ENCODE measurements at places on chromosomes 6 and 20.

DNA sequence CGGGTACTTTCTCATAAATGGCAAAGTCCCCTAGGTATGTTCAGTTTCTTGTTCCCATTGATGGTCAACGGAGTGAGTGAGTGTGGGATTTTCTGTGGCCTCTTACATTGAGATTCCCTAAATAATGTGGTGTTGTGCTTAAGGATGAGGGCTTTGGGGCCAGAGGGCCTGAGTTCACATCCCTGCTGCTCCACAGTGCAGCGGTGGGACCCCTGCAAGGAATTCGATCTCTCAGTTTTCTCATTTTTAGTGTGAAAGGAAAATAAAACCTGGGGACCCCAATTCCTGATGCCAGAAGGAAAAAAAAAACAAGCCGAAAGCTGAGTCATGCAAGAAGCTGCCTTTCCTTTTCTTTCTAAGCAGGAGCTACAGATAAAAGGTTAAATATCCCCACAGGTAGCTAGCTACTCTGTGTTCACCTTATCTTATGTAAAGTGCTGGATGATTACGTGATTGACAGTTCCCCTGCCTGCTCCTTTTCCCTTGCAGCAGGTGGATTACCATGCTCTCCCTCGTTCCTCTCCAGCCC lies 120.2 kb upstream of the CLDN20 start:
- DNase-seq, result no peak

DNA sequence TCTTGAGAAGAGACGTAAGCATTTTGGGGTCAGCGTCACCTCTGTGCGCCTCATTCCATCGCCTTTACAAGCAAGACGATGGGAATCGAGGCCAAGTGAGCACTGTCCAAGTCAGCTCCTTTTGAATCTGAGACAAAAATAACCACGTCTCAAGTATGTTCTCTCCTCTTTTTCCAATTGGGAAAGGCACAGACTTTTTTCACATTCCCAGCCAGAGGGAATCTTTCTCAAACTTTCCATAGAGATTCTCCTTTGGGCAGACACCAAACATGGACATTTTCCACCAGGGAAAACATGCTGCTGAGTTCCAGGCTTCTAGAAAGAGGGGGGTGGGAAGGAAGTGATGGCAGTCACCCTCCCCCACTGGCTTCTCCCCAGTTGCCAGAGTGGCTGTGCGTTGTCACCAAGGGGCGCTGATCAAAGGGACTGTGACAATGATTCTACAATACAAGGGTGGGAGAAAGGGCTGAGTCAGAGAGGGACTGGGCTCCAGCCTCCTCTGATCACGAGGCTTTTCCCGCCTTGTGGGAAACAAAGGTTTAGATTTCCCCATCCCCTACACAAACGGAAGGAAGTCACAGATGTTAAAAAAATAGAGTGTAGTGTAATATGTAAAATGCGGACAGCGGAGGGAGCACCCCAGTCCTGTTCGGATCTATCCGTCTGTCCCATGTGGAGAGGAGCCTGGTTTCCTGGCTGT lies 281.9 kb upstream of the RNF24 start:
- peak; percentile 10 for DNase-seq

DNA sequence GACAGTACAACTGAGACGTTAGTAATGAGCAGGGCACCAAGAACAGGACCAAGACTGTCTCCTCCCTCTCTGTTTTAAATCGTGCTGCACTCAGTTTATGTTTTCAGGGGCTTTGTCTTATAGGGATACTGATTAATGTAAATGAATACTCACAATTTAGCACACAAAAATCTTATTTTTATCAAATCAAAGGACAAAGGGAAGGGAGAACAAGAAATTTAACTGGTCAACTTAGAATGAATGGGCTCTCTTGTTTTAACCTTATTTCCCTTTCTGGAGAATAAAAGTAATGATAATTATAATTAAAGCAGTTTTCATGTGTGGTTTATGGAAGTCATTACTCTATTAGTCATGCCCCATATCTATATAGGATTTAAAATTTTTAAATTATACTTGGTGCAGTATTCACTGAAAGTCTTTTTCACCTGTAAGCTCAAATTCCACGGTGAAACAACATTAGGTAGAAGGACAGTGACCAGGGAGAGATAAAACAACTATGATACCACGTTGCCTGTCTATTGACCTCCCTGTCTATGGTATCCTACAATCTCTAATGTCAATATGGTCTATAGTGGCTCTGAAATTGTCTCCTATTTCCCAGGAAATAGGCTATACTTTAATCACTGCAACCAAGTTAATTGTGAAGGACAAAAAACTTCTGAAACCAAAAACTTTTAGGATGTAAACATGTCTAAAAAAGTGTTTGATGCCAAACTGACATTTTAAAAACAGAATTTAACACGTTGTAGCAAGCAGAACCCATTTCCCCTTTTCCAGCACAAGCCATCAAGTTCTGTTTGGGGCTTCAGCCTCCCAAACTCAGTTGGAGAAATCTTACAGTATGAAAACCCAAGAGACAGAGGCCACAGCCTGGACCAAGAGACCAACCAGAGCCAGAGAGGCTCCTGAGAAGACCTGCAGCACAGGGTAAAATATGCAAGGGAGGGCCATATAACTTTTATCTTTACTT lies 15.0 kb downstream of the ELOVL5 start:
- no peak for DNase-seq

DNA sequence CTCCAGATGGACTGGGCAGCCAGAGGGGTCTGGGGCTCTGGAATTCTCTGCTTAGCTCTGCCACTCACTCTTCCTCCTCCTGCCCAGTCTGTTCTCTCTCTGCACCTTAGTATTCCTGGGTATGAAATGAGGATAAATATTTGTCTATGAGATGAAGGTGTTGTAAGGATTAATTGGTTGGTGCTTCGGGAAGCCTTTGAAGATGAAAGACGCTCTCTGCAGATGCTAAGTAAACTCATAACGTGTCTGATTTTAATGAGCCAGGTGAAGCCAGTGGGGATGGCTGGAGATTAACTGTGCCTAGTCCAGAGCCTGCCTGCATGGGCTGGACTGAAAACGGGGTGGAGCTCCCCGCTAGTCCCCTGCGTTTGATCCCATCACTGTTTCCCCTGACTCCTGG lies 23.1 kb upstream of the TCP11 start:
- DNase-seq, result no peak

GRCh38 chr6:74891349-74891831 lies 314.5 kb downstream of the COL12A1 start:
- no peak for DNase-seq

- no peak for DNase-seq
Measured at GRCh38 chr6:104633125-104633524, 226.6 kb downstream of the HACE1 start.

DNA sequence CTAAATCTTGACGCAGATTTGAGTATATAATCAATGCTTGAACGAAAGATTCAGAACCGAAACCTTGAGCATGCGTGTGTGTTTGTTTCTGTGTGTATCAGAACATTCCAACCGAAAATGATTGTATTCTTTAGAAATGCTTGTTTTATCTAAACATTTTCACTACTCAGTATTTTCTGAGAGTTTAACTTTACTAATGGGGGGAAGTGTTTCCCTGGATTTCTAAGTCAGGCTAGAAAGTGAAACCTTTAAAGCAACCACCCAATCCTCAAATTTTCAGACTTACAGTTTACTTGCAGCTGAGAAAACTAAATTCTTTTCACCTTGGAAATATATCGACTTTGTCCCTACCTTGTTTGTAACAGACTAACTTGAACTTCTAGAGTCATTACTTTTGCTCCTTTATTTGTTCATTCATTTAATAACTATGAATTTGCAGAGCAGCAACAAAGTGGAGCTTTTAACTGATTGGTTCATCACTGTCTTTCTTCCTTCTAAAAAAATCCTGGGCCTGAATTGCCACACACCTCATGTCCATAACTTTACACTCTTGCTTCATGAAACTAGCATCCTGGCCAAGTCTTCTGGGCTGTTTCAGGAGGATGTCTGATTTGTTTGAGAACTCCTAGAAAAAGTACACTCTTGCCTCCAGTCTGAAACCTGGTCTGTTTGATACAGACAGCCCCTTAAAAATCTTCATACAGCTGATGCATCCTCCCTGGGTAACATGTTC lies 77.8 kb upstream of the XRN2 start:
- DNase-seq, result no peak

GRCh38 chr20:34720266-34720665 lies 16.1 kb downstream of the TP53INP2 start:
- DNase-seq, result no peak

GRCh38 chr20:7496394-7496991 lies 443.8 kb downstream of the HAO1 start:
- no peak for DNase-seq

- no peak for DNase-seq
Measured at GRCh38 chr6:95543798-95544197, 33.5 kb upstream of the MANEA start.

DNA sequence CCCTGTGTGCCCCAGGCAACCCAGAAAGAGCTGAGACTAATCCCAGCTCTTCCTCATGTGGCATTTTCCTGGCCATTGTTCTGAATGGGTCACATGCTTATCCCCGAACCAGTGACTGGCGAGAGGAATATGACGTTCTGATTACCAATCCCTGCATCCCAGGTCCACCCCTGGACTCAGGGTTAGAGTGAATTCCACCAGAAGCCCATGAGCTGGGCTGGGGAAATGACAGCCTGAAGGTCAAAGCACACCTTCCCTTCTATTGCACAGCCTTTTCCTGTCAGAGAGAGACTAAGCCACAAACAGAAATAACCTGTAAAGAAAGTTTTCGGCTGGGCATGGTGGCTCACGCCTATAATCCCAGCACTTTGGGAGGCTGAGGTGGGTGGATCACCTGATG lies 70.9 kb downstream of the ZNF217 start:
- DNase-seq, result no peak

DNA sequence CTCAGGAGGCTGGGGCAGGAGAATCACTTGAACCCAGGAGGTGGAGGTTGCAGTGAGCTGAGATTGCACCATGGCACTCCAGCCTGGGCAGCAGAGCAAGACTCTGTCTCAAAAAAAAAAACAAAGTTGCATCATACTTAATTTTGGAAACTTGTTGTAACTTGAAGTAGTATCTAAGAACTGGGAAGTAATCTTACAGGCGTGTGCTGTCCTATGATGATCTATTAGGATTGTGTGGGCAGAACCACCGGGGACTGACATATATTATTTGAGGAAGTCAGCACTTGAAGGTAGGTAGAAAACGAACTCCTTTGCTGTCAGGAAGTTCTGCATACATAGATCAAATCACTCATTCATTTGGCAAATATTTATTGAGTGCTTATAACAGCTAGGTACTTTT lies 188.5 kb downstream of the ZNF217 start:
- DNase-seq, result no peak

DNA sequence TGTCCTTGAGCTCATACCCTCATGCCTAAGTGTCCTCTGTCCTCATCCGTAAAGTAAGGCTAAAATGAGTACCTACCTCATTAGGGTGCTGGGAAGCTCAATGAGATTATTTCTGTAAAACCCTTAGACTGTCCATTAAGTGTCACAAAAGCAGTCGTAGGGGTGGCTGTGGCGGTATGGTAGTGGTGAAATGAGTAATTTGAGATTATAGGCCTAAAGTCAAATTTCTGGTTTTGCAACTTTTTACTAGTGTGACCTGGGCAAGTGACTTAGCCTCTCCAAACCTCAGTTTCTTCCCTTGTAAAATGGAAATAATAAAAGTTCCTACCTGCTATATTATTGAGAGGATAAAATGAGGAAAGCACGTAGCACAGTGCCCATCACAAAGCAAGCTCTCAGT lies 148.2 kb upstream of the AKAP12 start:
- no peak for DNase-seq

- DNase-seq, result no peak
Measured at GRCh38 chr6:145808239-145808638, 6.4 kb downstream of the FBXO30 start.

DNA sequence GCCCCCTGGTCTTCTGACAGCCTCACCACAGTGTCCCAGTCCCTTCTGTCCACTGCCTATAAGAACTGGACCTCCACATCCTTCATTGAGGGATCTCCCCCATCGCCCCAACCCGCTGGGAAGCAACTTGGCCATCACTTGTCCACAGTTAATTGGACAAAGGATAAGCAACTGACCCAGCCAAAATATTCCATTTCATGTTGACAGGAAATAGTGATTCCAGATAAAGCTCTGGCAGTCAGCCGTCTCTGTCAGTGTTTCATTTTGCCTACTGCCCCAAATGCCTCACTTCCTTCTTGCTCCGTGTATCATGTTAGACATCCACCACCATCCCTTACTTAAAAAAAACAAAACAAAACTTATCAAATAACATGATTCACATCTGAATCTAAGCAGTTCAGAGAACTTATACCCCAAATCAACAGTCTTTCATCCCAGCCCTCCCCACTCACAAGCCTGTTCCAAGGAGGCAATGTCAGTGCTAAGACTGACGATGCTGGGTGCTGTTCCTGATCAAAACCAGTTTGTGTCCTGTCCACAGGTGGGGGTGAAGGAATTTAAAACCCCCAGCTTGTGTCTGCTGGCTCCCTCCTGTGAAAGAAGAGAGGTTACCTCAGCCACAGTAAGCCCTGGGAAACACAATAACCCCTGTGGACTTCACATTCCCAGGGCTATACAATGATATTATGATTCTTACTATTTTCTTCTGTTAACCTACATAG lies 162.5 kb downstream of the WDR27 start:
- no peak for DNase-seq

DNA sequence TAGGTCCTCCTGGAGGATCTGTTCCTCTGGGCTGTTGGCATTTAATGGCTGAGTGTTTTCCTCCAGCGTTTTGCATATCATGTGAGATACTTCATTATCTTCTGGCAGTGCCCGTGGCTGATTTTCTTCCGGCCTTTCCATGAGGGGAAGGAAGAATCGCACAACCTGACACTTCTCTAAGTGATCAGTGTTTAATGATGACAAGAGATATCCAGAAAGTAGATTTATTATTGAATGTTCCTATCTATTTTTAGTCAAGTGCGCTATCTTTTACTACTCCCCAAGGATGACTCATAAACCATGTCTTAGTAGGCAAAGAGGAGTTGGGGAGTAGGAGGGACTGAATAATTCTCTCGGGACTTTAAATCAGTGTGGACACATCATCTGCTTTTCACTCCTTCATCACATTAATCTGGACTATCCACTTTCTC lies 149.7 kb downstream of the PLCB4 start:
- no peak for DNase-seq

DNA sequence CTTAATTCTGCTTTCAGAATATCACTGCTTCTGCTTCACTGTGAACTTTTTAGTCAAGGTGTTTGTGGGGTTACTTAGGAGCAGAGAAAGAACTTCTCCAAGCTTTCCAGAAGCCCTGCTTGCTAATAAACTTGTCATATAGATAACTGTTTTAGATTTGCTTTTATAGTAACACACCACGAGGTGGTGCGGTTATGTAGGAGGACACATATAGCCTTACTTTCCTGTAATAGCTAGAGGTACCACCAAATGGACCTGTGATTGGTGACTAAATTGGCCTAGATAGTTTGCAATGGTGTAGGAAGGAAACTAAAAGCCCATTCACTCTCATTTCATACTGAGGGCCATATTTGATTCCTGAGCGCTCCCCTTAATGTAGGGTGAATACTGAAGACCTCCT lies 52.3 kb upstream of the BCLAF1 start:
- DNase-seq, result peak; percentile 32

GRCh38 chr6:161618831-161619454 lies 345.1 kb upstream of the AGPAT4 start:
- DNase-seq, result peak; percentile 55

GRCh38 chr6:122845464-122845863 lies 56.4 kb downstream of the SMPDL3A start:
- no peak for DNase-seq

- DNase-seq, result no peak
Measured at GRCh38 chr20:57795977-57796560, 86.3 kb upstream of the PMEPA1 start.

GRCh38 chr6:159973951-159974350 lies 5.1 kb downstream of the IGF2R start:
- no peak for DNase-seq

- DNase-seq, result no peak
Measured at GRCh38 chr6:147855803-147856482, 347.5 kb downstream of the SAMD5 start.

Data from common myeloid progenitor, CD34-positive (primary cell).